Activated T-helper 17 cell treated with anti-CD3 and anti-CD28 coated beads, Interleukin-2, amount 50 U/mL, for 72 hours (primary cell): ENCODE measurements at places on chromosomes 7 and 10. TPM values are rescaled to one million over a fixed set of nuclear protein-coding genes. Genes with fewer than 3 reads are reported as not detected.

DNA sequence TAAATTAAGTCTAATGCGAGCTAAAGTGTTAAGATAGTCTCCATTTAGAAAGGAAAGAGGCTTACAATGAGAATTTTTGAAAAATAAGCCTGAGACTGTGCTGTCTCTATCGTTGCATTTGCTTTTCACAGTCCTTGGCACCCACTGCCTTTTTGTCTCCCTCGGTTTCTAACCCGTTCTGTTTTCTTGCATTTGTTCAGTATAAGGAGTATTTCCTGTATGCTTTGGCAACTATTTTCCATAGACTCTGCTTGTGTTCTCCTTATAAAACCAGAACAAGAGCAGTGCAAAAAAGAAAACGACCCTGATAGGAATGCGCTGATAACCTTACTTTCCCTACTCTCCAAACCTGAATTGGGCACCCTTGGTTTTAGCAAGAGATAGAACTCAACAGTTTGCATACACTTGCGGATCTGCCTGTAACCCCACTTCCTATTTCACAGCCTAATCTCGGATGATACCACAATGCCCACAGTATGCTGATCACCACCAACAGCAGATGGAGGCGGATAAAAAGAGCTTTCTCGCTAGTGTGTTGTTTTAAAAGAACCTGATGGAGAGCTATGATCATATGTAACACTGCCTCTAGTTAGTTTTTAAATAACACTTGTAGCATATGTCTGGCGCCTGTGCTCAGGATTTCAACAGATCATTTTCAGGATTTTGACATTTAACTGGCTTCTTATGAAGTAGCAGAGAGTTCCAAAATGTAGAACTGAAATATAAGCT, 1.6 kb upstream of the ARHGAP12 start:
- peak; percentile 18 for ATAC-seq

DNA sequence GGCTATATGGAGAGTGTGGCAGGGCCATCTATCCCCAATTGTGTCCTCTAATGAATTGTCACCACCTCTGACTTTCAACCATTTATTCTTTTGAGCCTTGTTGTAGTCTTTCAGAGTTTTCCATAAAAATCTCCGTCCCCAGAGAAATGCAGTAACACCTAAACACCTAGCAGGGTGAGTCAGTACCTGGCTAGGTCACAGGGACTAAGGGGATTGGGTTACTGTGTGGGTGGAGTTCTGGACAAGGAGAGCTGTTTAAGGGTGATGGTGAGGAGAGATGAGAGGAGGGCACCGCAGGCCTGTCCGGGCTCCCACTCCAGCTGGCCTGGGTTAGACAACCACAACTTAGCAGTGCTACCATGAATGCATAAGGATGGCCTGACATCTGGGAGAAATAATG, 186.2 kb upstream of the LYZL1 start:
- no peak for ATAC-seq

GRCh38 chr7:90298145-90299038, 22.7 kb downstream of the FAM237B start:
- peak; percentile 87 for ATAC-seq

DNA sequence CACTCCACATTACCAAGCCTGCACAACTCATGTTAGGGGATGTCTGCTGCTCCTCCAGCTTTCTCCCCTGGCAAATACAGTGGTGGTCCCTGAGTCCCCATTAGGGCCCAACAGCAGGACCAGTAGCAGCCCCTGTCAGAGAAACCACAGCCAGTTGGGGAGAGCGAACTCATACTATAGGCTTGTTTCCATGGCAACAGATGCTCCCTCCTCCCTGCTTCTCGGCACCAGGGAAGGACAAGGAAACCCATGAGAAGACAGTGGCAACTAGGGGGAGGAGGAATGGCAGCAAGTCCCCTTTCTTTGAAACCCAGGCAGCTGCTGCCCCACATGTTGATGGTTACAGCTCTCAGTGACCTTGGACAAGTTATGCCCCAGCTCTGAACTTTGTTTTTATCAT, 326.4 kb downstream of the KCNMA1 start:
- no peak for ATAC-seq

GRCh38 chr7:20288036-20288435, 42.7 kb upstream of the ITGB8 start:
- no peak for ATAC-seq

DNA sequence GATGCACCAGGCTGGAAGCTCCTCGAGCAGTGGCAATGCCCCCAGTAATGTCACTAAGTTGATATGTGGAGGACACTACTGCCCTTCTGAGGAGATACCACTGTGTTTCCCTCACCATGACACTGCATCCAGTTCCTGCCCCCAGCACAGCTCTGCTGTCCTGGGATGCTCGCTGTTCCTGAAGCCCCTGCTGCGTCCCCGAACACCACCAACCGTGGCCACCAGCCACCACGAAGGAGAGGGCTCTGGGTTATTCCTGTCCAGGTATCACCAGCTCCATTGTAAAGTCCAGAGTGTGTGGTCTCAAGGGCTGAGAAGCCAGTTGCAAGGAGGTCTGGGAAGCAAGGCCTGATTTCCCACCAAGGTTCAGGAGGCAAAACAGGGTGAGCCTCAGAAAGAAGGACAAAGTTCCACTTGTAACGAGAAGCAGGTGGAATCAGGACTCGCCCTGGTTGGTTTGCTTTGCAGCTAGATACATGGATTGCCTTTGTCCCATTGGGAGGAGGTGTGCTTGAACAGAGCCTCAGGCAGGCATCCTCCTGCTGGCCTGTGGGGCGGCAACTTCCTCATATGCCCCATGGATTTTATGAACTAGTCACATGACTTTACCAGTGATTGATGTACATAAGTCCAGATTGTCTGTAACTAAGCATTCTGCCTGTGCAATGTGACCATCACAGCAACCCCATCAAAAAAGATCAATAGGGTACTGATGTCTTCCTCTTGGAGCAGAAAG, 427.0 kb upstream of the VSTM2A start:
- no peak for ATAC-seq

DNA sequence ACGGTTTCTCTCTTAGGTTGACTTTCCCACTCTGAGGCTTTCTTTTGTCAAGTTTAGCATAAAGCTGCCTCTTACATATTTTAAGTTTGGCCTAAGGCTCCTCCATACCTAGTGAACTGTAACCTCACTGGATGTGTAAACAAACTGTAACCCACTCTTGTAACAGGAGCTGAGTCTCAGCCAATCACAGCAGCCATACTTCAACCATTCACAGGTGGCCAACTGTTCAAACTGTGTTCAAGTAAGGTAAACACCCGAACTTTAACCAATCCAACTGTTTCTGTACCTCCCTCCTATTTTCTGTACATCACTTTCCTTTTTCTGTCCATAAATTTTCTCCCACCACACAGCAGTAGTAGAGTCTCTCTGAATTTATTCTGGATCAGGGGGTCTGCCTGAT, 7.7 kb upstream of the NRBF2 start:
- no peak for ATAC-seq

- peak; percentile 78 for ATAC-seq
Measured at GRCh38 chr10:110893559-110894179, 21.9 kb downstream of the PDCD4 start.

- ATAC-seq: no peak
Measured at GRCh38 chr10:93695740-93696139, 6.7 kb downstream of the FRA10AC1 start.

DNA sequence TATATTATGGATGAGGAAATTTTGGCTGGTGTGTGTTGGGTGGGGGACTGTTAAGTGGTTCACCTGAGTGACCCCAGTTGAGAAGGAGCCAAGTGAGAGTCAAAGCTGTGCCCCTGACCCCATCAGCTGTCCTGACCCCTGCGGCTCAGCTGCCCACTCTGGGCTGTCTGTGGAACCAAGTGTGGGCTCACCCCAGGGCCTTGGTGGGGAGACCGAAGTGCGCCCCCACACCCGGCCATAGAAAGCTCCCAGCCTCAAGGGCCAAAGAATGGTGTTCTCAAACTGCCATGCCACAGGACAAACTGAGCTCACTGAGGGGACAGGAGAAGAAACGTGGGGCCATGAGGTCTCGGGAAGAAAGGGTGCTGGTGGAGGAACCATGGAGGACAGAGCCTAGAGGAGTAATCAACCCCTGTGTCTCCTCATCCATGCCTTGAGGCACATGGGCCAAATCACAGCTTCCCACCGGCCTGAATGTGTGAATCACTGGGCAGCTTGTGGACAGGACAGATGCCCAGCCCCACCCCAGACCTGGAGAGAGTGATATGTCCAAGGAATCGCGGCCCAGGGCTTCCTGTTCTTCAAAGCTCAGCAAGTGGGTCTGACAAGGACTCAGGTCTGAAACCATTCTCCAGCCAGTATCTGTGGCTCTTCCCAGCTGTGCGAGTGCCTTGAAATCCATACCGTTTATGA, 86.2 kb upstream of the CACUL1 start:
- no peak for ATAC-seq

DNA sequence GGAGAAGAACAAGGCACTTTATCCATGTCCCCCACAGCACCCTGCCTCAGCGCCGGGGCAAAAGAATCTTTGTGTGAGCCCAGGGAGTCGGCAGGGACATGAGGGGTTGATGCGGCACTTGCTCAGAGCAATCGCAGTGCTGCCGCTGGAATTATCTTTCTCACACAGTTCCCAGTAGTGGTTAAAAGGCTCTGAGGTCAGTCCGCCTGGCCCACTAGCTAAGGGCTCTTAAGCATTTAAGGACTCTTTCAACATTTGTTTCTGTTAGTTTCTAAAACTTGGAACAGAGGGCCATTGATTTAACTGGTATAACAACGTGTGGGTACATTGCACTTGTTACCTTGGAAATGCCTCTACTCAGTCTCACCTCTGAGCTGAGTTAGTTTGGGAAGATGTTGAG, 208.0 kb upstream of the C7orf33 start:
- ATAC-seq: no peak

DNA sequence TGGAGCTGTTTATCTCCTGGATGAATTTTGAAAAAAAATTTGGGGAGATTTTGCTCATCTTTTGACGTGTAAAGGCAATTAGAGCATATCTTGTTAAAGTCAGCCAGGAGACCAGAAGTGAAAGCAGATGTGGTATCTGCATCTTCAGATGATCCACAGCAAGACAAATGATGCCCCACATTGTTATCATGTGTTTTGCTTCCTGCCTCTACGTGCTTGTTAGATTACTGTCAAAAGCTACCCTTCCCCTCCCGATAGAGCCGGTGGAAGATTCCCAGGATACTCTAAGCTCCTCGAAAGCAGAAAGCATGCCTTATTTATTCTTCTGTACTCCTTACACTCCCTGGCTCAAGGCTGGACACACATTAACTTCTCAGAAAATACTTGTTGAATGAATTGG, 12.9 kb downstream of the COL17A1 start:
- ATAC-seq: no peak

DNA sequence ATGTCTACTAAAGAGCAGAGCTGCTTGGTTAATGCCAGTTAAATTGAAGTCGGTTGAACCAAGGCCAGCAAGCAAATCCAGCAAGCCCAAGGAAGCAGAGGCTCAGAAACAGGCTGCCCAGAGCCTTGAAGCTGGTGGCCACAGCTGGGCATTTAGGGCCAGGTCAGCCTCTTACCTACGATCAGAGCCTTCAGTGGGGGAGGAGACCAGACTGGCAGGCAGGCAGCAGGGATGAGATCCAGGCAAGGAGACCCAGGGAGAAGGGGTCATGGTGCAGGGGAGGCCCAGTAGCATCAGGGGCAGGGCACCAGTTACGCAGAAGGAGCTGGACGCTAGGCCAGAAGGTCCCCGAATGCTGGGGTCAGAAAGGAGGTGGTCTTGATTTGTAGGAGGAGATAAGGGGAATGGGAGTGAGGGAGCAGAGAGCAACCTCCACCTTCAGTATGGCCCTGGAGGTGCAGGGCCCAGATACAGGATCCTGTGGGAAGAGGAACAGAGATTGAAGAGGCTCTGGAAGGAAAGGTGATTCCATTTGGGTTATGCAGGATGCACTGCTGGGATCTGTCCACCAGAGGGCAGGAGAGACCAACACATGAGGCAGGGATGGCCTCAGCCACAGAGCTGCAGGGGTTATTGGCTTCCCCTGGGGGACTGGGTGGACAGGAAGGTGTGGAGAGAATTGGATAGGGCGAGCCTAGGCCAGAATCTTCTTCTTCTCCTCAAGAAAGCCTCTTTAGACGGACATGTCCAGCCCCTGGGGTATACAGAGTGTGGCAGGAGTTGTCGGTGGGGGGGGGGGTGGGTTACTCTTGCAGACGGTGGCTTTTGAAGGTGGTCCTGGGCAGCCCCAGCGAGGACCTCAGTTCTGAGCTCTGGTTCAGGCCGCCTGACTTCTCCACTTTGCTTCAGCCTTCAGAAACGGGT, 132.6 kb upstream of the PODXL start:
- peak; percentile 68 for ATAC-seq

DNA sequence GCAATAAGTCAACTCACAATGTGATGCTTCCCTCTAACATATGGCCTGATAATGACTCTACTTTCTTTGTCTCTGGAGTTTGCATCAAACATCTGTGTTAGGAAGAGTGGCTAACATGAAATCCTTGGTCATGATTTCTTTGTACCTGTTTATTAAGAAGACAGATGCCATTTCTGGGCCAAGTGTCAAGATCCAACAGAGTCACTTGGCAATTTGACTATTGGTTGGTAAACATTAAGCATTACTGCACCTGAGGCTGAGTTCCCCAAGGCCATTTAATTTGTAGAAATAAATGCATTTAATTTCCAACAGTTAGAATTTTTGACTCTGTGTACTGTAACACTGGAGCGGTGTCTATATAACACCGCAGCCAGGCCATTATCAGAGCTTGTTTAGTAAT, 403.7 kb downstream of the GALNT17 start:
- no peak for ATAC-seq

GRCh38 chr10:91144961-91145360, 75.5 kb upstream of the PCGF5 start:
- no peak for ATAC-seq

GRCh38 chr7:155258226-155258560, 39.5 kb upstream of the INSIG1 start:
- ATAC-seq: no peak

DNA sequence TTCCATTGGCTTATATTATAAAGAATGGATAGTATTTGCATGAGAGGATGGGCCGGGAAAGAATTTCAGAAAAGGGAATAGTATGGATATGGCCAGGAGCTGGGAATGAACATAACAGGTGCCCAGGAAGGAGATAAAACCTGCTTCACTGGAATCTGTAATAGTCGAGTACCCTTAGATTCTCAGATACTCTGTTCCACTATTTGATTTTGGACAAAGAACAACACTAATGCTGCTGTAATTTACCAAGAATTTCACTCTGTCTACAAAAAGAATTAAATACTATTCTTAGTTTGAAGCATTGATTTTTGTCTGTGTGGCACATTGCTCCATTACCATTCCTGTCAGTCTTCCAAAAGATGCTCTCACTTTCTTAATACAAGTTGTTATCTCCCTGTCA, 718.2 kb upstream of the LRRN3 start:
- no peak for ATAC-seq

OR2A1 gene
- 0.05 TPM for total RNA-seq

AGBL3 gene
- total RNA-seq: 1.8 TPM

OR2A12 gene
- total RNA-seq: not detected

MMD2 gene
- total RNA-seq: not detected

CCL24 gene
- not detected for total RNA-seq

SUN3 gene
- total RNA-seq: 0.50 TPM

TPK1 gene
- 20.6 TPM for total RNA-seq

IGF2BP3 gene
- 0.67 TPM for total RNA-seq
